Bone marrow (tissue), 2 donors: ENCODE measurements at places on chromosomes 11 and 22.

DNA sequence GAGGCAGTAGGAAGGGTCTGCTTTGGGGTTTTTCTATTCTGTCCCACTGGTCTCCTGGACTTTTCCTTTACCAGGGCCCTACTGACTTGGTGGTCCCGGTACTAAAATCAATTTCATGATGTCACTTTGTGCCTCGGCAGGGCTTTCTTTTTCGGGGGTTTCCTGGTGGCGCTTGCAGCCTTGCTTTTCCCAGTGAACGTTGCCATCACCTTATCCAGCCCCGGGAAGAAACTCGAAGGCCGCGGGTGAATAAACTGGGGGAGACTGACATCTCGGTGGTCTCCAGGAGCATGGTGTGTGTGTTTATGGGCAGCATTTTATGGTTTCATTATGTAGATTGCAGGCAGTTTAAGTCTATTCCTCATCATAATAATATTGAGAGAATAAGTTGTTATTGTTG is 84.4 kb downstream of the KCNQ1 start:
- DNase-seq: no peak

DNA sequence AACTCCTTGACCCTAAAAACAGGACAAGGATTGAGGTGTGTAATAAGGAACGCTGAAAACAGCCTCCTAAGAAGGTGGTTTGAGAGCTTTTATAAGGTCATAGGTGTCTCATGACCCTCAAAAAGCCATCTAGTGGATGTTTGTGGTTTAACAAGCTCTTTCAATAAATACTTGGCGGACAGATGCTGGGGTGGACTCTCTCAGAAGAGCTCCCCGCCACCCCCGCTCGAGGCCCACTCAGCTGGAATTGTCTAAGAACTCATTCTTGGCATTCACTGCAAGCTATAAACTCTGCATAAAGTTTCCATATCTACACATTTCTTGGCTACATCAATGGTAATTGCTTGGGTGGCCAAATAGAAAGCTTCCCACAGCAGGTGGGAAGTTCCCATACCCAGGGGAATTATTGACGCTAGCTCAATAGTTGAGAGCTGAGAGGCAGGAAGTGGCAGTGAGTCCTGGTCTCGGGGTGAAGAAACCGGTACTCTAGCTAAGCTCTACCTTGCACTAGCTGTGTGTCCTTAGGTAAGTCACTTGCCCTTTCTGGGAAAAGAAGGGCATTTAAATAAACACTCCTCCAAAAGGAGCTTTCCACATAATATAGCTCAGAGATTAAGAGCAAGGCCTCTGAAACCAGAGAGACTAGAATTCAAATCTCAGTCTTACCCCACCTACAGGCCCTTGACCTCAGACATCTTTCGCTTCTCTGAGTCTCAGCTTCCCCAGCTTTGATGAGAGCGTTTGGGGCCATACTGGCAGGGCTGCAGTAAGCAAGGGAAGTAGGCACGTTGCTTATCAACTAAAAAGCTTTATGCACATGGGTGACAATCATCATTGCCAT is 6.4 kb downstream of the MS4A15 start:
- no peak for DNase-seq

- DNase-seq: no peak
Measured at GRCh38 chr11:59272771-59273372, 60.1 kb upstream of the MPEG1 start.

DNA sequence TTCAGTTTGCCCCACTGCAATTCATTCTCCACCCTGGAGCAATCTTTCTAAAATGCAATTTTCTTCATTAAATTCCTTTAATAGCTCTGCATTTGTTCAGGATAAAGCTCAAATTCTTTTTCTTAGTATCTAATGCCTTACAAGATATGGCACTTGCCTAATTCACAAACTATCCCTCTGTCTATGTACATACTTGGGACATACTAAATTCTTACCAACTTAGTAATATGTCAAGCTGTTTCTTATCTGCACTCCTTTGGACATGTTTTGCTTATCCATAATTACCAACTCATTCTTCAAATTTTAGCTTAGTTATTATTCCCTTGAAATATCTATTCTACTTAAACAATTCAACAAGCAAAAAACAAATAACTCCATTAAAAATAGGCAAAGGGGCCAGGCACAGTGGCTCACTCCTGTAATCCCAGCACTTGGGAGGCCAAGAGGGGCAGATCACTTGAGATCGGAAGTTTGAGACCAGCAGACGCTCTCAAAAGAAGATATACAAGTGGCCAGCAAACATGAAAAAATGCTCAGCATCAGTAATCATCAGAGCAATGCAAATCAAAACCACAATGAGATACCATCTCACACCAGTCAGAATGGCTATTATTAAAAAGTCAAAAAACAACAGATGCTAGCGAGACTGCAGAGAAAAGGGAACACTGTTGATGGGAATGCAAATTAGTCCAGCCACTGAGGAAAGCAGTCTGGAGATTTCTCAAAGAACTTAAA is 96.9 kb downstream of the FAM76B start:
- DNase-seq: no peak

DNA sequence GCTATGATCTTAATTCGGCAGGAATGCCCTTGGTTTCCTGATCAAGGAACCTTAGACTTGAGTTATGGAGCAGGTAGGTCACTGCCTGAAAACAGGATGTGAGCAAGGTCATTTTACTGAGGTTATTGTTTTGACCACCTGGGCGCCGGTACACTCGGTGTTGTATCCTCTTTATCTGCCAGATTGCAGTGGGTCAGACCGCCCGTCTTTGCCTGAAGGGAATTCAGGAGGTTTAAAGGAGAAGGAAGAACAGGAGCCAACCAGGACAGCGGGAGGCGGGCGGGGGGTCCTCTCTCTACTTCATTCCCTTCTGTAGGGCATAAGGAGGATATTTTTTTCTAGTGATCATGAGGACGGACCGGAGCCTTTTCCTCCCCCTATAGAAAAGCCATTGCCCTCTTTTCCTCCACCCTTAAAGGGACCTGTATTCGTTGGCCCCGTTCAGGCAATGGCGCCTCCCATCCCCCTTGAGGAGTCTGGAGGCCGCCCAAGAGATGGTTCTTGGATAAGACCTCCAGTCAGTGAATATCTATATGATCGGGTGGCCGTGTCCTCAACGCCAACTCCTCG is 649 bp downstream of the MS4A15 start:
- no peak for DNase-seq

- DNase-seq: no peak
Measured at GRCh38 chr11:44356351-44356750, 46.4 kb upstream of the ALX4 start.

DNA sequence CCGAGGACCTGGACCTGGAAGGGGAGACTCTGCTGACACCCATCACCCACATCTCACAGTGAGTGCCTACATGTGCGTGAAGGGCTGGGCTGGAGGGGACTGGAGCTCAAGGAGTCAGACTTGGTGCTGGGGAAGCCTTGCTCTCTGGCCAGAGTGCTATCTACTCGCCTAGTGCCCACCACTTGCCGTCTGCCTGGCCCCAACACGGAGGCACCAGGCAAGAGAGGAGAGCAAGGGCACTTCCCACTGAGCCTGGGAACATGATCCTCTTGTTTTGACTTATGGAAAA is 37.8 kb downstream of the KCNQ1OT1 start:
- no peak for DNase-seq

GRCh38 chr22:47220752-47221151 is 458.3 kb downstream of the TBC1D22A start:
- no peak for DNase-seq
